CD8-positive, alpha-beta memory T cell (primary cell): ENCODE measurements at places on chromosomes 12 and 14. TPM values are rescaled to one million over a fixed set of nuclear protein-coding genes. Genes with fewer than 3 reads are reported as not detected.

The ATG2B gene
- 2.6 TPM for polyA plus RNA-seq

The SLC6A13 gene
- not detected for polyA plus RNA-seq

The PYGL gene
- polyA plus RNA-seq, result not detected

The IL26 gene
- polyA plus RNA-seq, result 0.28 TPM

The NEUROD4 gene
- polyA plus RNA-seq, result not detected

The USP44 gene
- polyA plus RNA-seq, result 3.2 TPM
